ENCODE measurements at places on chromosomes 3 and 15.
A peak's percentile ranks its signal among the peaks of the same experiment; 100 is the strongest.

DNA sequence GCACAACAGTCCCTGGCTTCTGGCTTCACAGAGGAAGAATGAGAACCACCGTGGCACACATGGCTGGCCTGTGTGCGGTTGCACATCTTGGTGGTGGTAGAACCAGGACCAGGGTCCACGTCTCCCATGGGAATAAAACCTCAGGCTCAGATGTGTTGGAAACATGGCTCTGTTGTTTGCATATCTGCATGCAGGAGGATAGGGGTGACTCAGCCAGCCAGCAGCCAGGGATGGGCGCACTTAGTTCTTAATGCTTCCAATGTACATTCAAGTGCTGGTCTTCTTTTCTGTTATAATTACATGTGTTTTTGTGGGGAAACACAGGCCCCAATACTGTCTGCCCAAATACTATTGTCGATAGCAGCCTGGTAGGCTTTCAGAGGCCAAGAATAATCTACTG, 35.8 kb upstream of the BCL2L10 start:
- DNase-seq = no peak

DNA sequence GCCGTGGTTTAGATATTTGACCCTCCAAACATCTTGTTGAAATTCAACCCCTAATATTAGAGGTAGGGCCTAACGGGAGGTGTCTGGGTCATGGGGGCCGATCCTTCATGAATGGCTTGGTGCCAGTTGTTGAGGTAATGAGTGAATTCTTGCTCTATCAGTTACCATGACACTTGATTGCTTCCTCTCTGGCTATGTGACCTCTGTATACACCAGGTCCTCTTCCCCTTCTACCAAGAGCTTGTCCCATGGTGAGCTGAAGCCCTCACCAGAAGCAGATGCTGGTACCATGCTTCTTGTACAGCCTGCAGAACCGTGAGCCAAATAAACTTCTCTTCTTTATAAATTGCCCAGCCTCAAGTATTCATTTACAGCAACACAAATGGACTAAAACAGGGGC, 41.8 kb upstream of the TIPARP start:
- no peak for DNase-seq

- peak; percentile 90 for DNase-seq
These were observed 37.9 kb upstream of the TSC22D2 start for GRCh38 chr3:150370122-150370602.

DNA sequence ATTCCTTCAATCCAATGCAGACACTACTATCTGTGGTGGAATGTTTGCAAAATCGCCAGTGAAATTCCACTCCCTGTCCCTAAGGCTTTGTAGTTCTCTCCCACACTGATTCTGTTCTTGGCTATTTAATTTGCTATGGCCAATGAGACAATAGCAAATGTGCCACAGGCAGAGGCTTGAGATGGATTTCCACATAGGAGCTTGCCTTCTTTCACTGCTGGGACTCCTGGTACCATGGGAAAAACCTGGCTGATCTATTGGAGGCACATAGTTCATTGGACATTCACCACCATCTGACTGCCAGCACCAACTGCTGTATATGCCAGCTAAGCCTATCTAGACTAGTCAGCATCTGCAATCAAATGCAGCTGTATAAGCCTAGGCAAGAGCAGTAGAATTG, 103.8 kb downstream of the NR1D2 start:
- DNase-seq = no peak

DNA sequence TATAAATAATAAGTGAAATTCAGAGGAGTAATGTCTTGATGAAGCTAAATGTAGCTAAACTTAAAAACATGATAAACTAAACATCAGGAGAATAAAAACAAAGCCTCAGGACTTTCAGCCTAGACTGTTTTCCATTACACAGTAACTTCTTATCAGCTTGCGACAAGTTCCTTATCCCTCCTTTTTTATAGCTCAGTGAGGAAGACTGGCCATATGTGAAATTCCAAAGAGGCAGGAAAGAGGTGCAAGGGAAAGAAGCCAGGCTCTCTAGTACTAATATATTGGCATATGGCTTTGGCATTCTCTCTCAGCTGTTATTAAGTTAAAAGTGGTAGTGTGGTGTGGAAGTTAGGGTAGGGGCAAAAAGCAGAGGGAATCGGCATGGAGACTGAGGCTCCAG, 4.4 kb downstream of the COX17 start:
- no peak for DNase-seq
